ENCODE measurements at places on chromosomes 12 and 14.

- H3K36me3 ChIP-seq, result no peaks in the 10 kb centered on the region
- no peaks in the 10 kb centered on the region for H3K27me3 ChIP-seq
- H3K4me1 ChIP-seq, result no peaks in the 10 kb centered on the region
- no peak for DNase-seq
- H3K4me3 ChIP-seq, result no peak overlapping the region
These were observed 168.6 kb downstream of the STXBP6 start for GRCh38 chr14:24881116-24881893.

DNA sequence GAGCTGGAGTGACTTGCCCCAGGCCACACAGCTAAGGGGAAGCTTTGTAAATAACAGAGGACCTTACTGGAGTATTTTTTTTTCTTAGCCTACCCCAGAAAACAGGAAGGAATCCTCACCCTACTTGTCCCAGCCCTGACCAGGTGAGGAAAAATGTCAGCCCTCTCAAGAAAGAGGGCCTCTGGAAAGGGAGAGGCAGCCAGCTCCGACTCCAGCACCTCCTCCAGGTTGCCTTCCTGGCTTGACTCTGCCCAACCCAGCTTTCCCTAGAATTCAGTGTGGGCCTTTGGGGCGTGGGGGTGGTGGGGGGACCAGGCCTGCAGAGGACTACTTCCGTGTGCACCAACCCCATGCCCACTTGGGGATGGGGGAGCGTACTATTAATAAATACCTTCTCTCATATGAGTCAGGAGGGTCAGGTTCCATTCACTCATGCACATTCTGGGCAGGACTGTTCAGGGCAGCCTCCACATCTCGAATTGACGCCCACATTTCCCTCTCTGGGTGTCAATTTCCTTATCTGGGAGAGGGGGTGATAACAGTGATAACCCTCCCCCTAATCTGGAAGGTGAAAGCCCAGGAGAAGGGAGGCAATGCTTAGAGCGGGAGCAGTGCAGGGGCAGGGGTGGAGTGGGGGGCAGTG lies 5.2 kb downstream of the RHOF start:
- peaks cover 34% of the 10 kb centered on the region for H3K36me3 ChIP-seq
- no peak overlapping the region for H3K27ac ChIP-seq
- peaks cover 27% of the 10 kb centered on the region for H3K4me1 ChIP-seq
- no peak for DNase-seq
- no peaks in the 10 kb centered on the region for H3K27me3 ChIP-seq

DNA sequence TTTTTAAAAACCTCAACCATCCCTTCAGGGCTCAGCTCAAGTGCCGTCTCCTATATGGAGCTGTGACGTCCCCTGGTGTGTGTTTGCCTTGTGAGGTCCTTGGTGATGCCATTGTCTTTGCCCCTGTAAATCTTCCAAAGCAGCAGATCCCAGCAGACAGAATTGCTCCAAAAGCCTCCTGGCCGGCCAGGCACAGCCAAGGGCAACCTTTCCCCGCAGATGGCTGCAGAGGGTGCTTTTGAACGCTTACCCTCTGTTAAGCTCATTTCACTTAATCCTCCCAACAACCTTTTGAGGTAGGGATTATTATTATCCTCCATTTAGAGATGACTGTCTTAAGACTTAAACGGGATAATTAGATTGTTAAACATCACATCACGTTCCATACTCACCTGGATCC lies 51.4 kb downstream of the RFX4 start:
- peaks cover 6% of the 10 kb centered on the region for H3K36me3 ChIP-seq
- H3K27me3 ChIP-seq, result no peaks in the 10 kb centered on the region

DNA sequence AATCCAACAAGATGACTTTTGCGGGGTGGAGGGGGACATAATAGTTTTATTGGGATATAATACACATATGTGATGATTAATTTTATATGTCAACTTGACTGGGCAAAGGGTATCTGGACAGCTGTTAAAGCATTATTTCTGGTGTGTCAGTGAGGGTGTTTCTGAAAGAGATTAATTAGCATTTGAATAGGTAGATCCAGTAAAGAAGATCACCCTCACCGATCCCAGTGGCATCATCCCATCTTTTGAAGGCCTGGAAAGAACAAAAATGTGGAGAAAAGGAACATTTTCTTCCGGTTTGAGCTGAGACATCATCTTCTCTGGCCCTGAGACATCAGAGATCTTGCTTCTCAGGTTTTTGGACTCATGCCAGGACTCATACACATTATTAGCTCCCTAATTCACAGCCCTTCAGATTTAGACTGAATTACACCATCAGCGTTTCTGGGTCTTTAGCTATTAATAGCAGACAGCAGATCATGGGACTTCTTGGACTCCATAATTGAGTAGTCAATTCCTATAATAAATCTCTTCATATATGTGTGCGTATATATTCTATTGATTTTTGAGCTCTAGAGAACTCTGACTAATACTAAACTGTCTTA lies 283.6 kb downstream of the PCNX1 start:
- H3K4me1 ChIP-seq, result peaks cover 6% of the 10 kb centered on the region
- H3K36me3 ChIP-seq, result no peaks in the 10 kb centered on the region
- H3K4me3 ChIP-seq, result no peak overlapping the region
- DNase-seq, result peak; percentile 76
- H3K27me3 ChIP-seq, result no peaks in the 10 kb centered on the region
- no peak overlapping the region for H3K27ac ChIP-seq

- no peaks in the 10 kb centered on the region for H3K36me3 ChIP-seq
- no peak for DNase-seq
- H3K4me1 ChIP-seq, result no peaks in the 10 kb centered on the region
- no peaks in the 10 kb centered on the region for H3K27me3 ChIP-seq
- H3K4me3 ChIP-seq, result no peak overlapping the region
These were observed 43.7 kb upstream of the TMED10 start for GRCh38 chr14:75220156-75220555.
